ENCODE measurements at places on chromosomes 13 and 19. TPM values are rescaled to one million over a fixed set of nuclear protein-coding genes. Genes with fewer than 3 reads are reported as not detected.

PNMA8B gene
- 7.4 TPM for polyA plus RNA-seq

PGLYRP1 gene
- 0.78 TPM for polyA plus RNA-seq

APOC4 gene
- polyA plus RNA-seq: not detected

BAX gene
- 88.4 TPM for polyA plus RNA-seq

TEX101 gene
- not detected for polyA plus RNA-seq

All from left renal cortex interstitium (tissue), 4 donors.